ENCODE measurements at places on chromosomes 4 and X. TPM values are rescaled to one million over a fixed set of nuclear protein-coding genes. Genes with fewer than 3 reads are reported as not detected.

Gene RNF212
- 0.35 TPM for total RNA-seq

Gene GAB3
- not detected for total RNA-seq

Gene SLC7A11
- 7.6 TPM for total RNA-seq

Gene MAPK10
- total RNA-seq = 5.5 TPM

Gene MTTP
- 0.28 TPM for total RNA-seq

Gene MCF2
- total RNA-seq = 0.42 TPM

Gene NHS
- 3.6 TPM for total RNA-seq

Gene GAGE13
- not detected for total RNA-seq

Gene FGF2
- total RNA-seq = 1.3 TPM

Gene UGDH
- 47.3 TPM for total RNA-seq

Gene CSAG2
- not detected for total RNA-seq

Gene TMEM154
- total RNA-seq = 57.7 TPM

Gene PDHA2
- total RNA-seq = not detected

Gene TMEM192
- 7.8 TPM for total RNA-seq

Gene PRSS12
- 19.0 TPM for total RNA-seq

Gene CPLX1
- 0.28 TPM for total RNA-seq

Gene CDS1
- total RNA-seq = 20.7 TPM

Gene EDA2R
- 1.7 TPM for total RNA-seq

Gene SERTM2
- total RNA-seq = not detected

Gene L1CAM
- total RNA-seq = 1.6 TPM

Gene MAGEA11
- not detected for total RNA-seq

Gene FAM156A
- 11.0 TPM for total RNA-seq

Gene AREG
- total RNA-seq = 325 TPM

Gene UPF3B
- 3.4 TPM for total RNA-seq

Gene MAGEE2
- not detected for total RNA-seq

Gene ASB9
- 2.6 TPM for total RNA-seq

Gene UGT2B17
- total RNA-seq = not detected

Gene ZNF157
- 0.14 TPM for total RNA-seq

Gene ZNF732
- total RNA-seq = 0.93 TPM

Gene VCX3A
- not detected for total RNA-seq

Gene HHIP
- total RNA-seq = 0.56 TPM

Gene MAGEC2
- total RNA-seq = not detected

Gene BMP15
- total RNA-seq = not detected

Gene FATE1
- not detected for total RNA-seq

Gene FOXR2
- not detected for total RNA-seq

Gene MAGEB1
- total RNA-seq = not detected

Gene RPL34
- 862 TPM for total RNA-seq

Gene CLTRN
- total RNA-seq = 0.46 TPM

Gene TMPRSS11F
- 2.8 TPM for total RNA-seq

Gene CT45A1
- not detected for total RNA-seq

Gene AWAT2
- total RNA-seq = not detected

Gene DKK2
- 0.49 TPM for total RNA-seq

Gene PDCL2
- total RNA-seq = not detected

Gene OTC
- total RNA-seq = not detected

Gene ASMT
- not detected for total RNA-seq

Gene FBXW7
- 29.3 TPM for total RNA-seq

Gene CXorf49B
- total RNA-seq = not detected

Gene PAK3
- total RNA-seq = 1.2 TPM

Gene RIBC1
- 0.74 TPM for total RNA-seq

Gene HPSE
- 7.3 TPM for total RNA-seq

Gene GABRG1
- total RNA-seq = not detected

Gene ZIC3
- not detected for total RNA-seq

Gene GRIA3
- 0.28 TPM for total RNA-seq

Gene CXorf49
- total RNA-seq = not detected

Gene F11
- not detected for total RNA-seq
